HS-5 (cell line): ENCODE measurements at places on chromosomes 1 and 21.

- DNase-seq: no peak
These were observed 5.8 kb downstream of the ATP5PB start for GRCh38 chr1:111454859-111455641.

GRCh38 chr1:2946291-2946690 is 75.0 kb upstream of the ACTRT2 start:
- no peak for DNase-seq

- DNase-seq: no peak
These were observed 150.0 kb downstream of the BACH1 start for GRCh38 chr21:29448766-29449165.

GRCh38 chr1:246099570-246099969 is 407.5 kb downstream of the SMYD3 start:
- DNase-seq: no peak

GRCh38 chr1:99669821-99670220 is 23.9 kb downstream of the PALMD start:
- DNase-seq: no peak

DNA sequence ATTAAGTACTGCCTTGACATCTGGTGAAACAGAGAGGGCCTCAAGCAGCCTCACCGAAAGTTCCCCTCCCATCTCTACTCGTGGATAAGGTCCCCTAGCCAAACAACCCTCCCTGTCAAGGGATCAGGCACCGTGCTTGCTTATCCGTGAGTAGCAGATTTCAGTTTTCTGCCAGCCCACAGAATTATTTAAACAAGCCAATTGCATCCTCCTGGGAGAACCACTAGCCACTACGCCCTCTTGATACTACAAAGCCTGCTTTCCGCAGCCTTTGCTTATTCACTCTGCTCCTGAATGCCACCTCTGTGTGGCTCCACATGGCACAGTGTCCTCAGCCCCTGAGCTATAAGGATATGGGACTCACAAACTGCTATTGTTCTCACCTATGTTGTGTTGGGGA is 5.9 kb upstream of the TFF2 start:
- DNase-seq: no peak

DNA sequence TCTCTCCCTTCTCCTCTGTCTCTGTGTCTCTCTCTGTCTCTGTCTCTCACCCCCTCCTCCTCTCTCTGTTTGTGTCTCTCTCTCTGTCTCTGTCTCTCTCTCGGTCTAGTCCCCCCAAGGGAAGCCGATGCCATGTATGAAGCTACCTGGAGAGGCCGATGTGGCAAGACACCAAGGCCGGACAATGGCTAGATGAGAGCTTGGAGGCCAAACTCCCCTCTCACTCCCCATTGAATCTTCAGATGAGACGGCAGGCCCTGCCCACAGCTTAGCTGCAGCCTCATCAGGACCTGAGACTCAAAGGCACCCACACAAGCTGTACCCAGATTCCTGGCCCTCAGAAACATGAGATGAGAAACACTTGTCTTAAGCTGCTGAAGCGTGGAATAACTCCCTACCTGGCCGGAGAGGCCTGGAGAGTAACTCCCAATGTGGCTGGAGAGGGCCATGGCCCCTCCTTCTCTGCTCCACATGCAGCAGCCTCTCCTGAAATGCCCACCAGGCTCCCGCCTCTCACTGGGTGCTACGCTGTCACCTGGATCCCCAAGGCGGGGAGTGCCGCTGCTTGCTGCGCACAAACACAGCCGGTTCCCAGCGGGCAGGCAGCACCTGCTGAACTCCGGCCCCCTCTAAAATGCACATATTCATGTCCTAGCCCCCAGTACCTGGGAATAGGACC is 7.8 kb upstream of the ACTRT2 start:
- DNase-seq: no peak

DNA sequence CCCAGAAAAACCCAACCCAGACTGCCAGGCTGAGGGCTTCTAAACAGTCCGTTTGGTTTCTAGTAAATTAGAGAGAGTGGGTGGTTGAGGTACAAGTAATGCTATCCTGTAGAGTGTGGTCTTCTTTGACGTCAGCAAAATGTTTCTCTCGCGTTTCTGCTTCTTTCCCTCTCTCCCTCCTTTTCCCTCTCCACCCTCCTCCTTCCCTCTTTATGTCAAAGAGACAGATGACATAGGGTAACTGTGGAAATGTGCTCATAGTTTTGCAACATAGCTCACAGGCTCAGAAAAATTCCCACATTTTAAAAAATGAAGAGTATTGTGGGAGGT is 158.3 kb downstream of the TOMM20 start:
- no peak for DNase-seq

GRCh38 chr1:236052232-236052993 is 12.5 kb downstream of the NID1 start:
- DNase-seq: no peak

DNA sequence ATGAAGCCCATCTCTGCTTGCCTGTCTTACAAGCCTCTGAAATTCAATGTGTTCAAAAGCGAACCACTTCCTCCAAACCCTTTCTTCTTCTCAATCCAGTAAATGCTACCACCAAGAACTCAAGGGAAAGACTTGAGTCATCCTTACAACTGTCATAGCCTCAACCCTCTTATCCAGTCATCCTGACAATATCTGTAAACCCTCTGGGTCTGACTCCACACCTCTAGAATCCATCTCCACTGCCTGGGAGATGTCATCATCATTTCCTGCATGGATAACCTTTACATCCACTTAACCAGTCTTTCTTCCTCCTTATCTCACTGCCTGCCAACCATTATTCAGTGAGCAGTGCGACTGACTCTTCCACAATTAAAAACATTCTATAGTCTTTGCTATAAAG is 441.1 kb downstream of the SETD4 start:
- peak; percentile 88 for DNase-seq

DNA sequence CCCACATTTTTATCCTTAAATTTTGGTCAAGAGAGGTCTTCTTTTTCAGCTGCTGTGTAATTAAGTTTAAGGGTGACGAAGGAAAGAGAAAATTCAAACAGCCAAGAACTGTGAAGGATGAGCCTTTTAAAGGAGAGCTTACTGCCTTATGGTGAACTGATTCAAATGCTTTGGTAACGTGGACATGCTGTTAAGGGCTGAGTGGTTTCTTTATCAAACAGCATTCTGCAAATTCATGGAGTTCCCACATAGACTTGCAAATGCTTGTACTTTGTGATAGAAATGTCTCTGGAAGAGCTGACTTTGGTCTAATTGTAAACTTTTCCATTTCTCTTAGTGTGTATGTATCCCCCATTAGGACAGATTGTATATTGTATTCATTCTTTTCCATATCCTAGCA is 93.8 kb downstream of the CHD1L start:
- DNase-seq: no peak

DNA sequence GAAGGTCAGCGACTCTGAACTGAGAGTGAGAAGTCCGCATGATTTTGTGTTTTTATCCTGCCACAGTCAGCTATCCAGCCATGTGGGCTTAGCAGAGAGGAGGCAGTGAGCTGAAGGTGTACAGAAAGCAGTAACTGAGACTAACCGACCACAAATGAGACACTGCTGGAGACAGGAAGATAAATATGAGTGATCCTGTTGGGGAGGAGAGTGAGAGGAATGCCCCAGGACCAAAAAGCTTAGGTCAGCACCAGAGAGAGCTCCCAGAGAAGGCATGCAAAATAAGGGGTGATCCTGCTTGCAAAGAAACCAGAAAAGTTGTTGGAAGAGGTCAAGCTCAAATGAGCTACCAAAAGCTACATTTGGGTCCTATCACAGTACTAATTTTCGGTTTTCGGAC is 63.7 kb downstream of the HLCS start:
- DNase-seq: no peak

- DNase-seq: no peak
These were observed 18.7 kb downstream of the SLC9A1 start for GRCh38 chr1:27136236-27136551.

DNA sequence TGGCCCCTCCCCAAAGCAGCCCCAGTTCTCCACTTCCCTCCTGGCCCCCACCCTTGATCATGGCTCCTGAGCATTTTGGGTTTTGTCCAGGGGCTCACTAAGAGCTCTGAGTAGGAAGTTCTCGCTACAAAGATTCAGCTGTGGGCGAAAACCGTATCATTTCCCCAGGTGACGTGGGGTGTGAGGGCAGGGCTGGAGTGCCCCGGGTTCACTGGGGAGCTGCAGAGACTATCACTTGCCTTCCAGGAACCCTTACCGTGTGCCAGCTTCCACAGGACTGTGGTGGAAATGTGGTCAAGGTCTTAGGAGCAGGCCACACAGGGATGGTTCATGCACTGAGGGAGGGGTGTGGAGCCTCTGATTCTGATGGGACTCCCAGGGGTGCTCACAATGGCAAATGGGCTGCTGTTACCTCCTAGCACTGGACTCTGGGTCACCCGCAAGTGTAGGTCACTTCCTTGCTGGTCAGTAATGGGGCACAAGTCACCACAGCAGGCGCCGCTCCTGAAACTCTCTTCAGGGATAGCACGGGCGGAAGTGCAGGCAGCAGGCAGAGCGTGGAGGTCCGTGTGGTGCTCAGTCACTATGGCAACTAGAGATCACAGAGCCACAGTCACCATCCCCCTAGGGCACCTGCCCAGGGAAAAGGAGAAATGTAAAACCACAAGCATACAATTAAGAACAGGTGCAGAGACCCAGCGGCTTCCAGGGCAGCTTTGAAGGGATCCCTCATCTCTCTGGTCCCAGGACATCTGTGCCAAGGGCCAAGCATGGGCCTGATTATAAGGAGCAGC is 35.4 kb downstream of the RSPH1 start:
- DNase-seq: no peak

- DNase-seq: no peak
These were observed 576.1 kb upstream of the ZRANB2 start for GRCh38 chr1:71656902-71657301.

DNA sequence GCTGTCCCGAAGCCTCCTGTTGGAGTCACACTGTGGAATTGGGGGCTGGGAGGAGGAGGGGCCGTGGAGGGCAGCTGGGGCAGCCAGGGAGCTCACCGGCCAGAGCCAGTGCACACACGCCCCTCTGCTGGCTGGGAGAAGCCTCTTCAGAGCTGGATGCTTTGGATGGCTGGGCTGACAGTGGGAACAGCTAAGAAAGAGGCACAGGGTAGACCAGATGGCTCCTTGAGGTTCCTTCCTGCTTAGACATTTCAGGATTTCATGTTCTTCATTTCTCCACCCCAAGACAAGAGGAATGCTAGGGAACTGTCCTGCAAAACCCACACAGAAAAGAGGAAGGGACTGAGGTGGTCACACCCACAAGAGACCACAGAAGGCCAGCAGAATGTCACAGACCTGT is 254.8 kb upstream of the VAMP3 start:
- no peak for DNase-seq

- no peak for DNase-seq
These were observed 90.7 kb downstream of the CDC7 start for GRCh38 chr1:91591175-91591974.

DNA sequence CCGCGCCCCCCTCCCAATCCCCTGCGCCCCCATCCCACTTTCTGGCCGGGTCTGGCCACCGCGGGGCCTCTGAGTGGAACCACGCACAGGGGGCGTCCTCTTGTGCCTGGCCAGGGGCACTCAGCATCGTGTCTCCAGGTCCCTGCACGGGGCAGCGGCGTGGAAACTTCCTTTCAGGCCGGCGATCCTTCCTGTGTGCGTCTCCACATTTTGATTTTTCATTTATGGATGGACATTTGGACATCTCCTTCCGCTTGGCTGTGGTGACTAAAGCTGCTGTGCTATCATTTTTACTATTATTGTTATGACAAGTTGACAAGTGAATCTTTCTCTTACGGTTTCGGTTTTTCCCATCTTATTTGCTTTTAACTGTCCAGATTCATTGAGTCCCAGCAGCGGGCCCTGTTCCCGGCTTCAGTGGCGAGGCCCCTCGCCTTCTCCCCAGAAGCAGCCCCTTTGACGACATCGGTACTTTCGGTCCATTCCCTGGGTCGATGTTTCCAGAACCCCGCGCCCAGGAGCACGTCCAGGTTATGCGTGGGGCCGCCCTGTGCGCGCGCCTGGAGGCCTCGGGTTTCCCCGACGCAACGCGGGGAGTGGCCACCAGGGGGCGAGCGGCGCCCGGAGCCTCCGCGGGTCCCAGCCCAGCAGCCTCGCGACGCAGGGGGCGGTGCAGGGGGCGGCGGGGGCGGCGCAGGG is 12.4 kb upstream of the SLC19A1 start:
- peak; percentile 24 for DNase-seq

- no peak for DNase-seq
These were observed 11.4 kb upstream of the TMEM125 start for GRCh38 chr1:43258370-43258769.

- DNase-seq: peak; percentile 98
These were observed 9.4 kb upstream of the THEMIS2 start for GRCh38 chr1:27862671-27863537.

DNA sequence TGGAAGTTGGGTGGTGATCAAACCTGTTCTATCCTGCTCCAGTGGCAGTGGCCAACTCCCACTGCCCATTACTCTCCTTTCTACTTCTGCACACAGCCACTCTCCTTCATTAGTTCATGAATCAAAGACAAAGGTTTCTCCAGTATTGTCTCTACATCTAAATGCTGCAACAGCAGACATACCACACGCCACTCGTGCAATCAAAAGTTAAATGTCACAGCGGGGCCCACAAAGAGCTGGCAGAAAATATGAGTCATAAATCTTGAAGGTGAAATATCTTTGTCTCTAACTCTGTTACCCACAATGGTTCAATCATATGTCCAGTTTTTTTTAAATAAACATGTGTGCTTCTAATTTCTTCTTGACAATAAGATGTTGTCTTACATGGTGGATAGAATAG is 13.3 kb downstream of the APCS start:
- DNase-seq: no peak

DNA sequence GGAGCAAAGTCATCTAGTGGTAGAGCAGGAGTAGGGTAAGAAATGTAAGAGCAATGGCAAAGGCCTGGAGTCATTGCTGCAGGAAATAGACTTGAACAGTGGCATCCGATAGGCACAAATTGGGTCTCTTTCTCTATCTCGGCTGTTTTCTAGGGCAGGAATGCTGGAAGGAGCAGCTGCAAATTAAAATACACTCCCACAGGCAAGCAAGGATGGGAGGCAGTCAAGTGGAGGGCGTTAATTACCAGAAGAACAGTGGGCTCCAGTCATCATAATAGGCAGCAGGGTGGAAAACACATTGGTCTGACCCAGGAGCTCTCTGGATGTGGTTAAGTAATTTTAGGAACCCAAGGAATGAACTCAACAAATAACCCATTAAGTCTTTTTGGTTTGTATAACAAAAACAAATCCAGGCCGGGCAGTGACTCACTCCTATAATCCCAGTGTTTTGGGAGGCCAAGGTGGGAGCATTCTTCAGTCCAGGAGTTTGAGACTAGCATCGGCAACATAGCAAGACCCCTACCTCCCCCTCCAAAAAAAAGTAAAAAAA is 7.8 kb upstream of the TDRD5 start:
- DNase-seq: no peak

- no peak for DNase-seq
These were observed 6.2 kb upstream of the SLAMF1 start for GRCh38 chr1:160652924-160653619.

GRCh38 chr1:20921285-20921684 is 134.2 kb upstream of the HP1BP3 start:
- no peak for DNase-seq

- no peak for DNase-seq
These were observed 254.5 kb downstream of the RRAGC start for GRCh38 chr1:38605063-38605462.

- DNase-seq: no peak
These were observed 111.6 kb downstream of the SYT14 start for GRCh38 chr1:210049616-210050015.
